ENCODE measurements at places on chromosomes 16 and 17.

GRCh38 chr16:68070806-68071517 lies 14.2 kb upstream of the NFATC3 start:
- DNase-seq, result no peak

DNA sequence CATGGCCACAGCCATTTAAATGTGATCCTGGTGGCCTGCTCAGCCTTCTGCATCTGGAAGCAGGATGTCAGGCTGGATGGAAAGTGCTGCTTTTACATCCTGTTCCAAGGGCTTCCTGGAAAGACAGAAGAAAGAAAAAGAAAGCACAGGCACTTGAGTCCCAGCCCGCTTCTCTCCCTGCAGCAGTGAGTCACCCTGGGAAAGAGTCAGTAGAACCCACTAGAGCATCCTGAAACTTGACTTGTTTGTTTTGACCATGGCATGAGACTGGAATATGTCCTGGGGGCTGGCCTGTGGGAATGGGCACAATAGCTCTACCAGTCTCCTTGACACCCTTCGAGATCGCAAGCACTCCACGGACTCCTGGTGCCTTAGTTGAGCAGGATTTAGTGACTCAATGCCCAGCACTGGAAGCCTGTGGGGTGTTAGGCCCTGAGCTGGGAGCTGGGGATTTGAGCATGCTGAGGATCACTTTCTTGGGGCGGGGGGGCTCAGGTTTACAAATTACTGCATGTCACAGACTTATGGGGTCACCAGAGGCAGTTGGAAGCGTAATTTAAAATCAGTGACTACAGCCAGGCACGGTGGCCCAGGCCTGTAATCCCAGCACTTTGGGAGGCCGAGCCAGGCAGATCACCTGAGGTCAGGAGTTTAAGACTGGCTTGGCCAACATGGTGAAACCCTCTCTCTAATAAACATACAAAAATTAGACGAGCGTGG lies 22.1 kb upstream of the GNA13 start:
- DNase-seq, result no peak

GRCh38 chr17:60473788-60474187 lies 51.5 kb downstream of the CHCT1 start:
- DNase-seq, result no peak

- no peak for DNase-seq
Observed at GRCh38 chr16:74169066-74169465, 127.5 kb upstream of the PSMD7 start.

DNA sequence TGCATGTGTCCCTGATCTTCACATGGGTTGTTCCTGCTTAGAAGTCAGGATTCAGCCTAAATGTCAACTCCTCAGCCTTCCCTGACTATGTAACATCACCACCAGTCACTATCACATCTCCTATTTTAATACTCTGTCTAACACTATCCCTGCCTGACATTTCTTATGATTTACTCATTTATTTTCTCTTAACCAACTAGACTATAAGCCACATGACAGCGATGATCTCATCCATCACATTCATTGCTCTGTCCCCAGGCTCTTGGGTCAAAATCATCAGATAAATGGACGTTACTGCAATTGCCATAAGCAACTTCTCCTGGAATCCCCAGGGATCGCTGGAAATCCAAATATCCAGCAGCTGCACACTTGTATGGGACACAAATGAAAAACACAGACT lies 15.7 kb downstream of the CDRT4 start:
- no peak for DNase-seq

GRCh38 chr17:79950306-79950705 lies 85.4 kb downstream of the TBC1D16 start:
- DNase-seq, result no peak

GRCh38 chr16:64419832-64420231 lies 702.0 kb downstream of the CDH11 start:
- DNase-seq, result no peak

DNA sequence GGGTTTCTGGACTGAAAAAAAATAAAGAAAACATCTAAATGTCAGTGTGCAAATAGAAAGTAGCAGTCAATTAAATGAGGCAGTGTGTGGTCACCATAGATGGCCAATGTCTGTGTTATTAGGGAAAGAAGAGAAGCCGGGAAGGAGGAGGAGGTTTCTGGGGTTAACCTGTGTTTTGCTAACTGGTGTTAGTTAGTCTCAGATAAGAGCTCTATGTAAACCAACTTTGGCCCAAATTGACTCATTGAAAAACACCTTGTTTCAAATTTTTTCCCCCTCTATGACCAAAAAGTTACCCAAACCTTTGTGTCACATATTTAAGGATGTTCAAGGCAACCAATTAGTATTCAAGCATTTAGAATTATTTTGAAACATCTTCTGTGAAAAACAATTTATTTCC lies 530.9 kb downstream of the MAF start:
- no peak for DNase-seq

GRCh38 chr17:82815354-82815753 lies 24.5 kb downstream of the ZNF750 start:
- DNase-seq, result no peak

DNA sequence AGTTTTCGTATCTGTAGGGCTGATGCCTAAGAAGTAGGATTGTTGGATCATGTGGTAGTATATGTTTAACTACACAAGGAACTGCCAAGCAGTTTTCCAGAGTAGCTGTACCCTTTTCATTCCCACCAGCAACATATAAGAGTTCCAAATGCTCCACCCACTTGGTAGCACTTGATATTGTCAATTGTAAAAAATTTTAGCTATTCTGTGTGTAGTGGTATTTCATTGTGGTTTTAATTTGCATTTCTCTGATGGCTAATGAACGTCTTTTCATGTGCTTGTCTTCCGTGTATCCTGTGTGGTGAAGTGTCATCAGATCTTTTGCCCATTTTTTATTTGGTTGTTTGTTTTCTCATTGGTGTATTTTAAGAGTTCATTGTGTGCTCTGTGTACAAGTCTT lies 69.7 kb downstream of the TANC2 start:
- DNase-seq, result no peak

GRCh38 chr17:14777291-14777690 lies 476.4 kb downstream of the HS3ST3B1 start:
- no peak for DNase-seq

GRCh38 chr17:10758062-10758461 lies 28.2 kb upstream of the TMEM220 start:
- no peak for DNase-seq

DNA sequence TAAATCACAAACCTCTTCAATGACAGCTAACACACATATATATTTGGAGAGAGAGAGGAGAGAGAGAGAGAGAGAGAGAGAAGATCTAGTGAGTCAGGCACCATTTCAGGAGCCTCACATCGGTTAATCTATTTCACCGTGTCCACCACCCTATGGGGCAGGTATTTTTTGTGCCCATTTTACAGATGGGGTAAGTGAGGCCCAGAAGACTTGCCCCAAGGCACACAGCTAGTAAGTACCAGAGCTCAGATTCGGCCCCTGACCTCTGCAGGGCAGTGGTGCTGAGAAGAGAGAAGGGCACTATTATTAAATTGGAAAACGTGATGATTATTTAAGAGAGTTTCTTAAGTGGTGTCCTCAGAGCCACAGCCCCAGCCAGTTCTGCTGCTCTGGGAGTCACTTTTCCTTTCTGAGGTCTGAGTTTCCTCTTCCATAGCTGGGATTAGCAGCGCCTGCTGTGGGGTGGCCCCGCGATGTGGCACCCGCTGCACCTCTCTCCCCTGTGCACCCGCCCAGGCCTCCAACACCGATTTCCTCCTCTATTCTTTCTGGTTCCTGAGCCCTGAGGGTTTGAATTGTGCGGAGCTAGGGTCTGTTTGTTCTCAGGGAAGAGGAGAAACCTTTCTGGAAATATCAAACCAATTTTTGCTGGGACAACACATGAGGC lies 303.9 kb downstream of the IRF8 start:
- DNase-seq, result no peak

GRCh38 chr16:48143812-48144368 lies 11.9 kb downstream of the ABCC12 start:
- no peak for DNase-seq

DNA sequence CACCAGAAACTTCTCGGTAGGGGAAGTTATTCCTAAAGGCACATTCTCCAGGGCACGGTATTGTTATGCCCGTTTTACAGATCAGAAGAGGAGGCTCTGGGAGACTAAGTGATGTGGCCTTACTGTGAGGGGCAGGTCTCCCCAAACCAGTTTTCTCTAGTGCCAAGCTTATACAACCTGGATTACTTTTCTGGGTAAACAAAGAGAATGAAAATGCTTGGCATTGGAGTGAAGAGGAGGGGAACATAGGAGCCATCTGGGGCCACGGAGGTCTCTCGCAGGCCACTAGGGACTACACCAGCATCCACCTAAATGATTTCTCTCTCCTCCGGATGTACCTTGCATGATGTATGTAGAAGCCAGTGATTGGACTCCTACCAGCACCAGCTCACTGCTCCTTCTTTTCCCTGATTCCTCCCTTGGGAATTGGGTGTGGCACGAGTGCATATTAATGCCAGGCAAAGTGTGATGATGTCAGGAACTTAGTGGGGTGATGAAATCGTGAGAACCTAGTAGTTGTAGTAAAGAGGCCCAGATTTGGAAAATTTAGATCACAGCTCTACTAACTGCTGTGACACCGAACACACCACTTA lies 674 bp downstream of the TOM1L1 start:
- DNase-seq, result peak; percentile 74

DNA sequence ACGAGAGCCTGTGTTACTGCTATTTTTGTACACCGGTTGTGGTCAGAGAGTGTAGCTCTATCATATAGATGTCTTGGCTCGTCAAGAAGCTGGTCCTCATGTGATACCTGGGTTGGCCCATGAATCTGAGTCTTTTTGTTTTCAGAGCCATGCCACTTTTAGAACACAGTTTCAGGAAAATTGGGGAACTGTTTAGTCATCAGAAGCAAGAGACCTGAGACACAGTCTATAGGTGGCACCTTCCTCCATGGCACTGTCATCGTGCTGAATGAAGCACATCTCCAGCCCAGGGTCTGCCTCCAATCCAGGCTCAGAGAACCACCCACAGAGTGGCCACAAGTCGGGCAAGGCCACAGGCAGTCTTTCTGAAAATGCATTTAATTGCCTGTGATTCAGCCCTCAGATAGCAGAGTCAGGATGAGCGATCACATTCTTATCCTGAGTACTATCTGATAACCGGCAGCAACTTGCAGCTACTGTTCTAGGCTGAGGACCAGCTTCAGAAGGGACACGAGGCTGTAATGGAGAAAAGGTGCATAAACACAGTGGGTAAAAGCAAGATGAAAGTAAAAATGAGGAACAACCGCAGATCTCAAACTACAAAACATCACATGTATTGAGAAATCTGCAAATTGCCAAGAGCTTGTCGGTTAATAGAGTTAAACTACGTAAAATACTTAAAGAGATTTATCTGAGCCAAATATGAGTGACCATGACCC lies 14.2 kb upstream of the HAPSTR1 start:
- no peak for DNase-seq

DNA sequence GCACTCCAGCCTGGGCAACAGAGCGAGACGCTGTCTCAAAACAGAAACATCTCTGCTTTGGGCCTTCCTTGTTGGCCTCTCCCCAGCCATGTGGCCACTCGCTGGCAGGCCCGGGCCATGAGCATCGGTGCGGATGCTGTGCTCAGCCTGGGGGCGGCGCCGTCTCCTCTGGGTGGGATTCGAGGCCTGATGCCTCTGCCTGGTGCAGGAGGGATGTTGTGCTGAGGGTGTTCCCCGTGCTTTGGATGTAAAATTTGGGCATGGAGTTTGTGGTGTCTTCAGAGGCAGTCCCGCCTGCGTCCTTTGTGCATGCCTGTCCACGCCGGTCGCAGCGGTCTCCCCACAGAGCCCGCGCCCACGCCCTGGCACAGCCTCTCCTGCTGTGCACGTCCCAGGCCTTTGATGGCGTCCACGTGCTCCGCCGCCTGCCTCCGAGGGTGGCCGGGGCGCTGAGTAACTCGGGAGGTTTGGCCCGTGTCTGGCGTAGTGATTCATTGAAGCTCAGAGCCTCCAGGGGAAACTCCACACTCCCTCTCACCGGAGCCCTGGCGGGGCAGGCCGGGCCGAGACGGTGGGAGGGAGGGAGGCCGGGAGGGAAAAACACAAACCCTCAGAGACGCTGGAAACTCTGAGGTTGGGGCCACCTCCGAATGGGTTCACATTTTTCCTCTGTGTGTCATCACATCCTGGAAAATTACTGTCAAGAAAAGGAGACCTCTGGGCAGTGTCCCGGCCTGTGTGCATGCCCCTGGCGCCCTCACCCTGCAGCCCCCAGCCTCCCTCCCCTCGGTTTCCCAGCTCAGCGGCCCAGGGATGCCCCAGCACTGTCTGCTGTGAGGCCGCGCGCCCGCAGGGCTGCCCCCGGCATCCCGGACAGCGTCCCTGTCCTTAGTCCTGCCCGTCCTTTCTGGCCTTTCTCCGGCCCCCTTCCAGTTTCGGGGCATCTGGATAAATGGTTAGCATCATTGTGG lies 19.0 kb downstream of the CENPX start:
- no peak for DNase-seq

GRCh38 chr16:1613728-1614455 lies 1.7 kb downstream of the CRAMP1 start:
- DNase-seq, result no peak

DNA sequence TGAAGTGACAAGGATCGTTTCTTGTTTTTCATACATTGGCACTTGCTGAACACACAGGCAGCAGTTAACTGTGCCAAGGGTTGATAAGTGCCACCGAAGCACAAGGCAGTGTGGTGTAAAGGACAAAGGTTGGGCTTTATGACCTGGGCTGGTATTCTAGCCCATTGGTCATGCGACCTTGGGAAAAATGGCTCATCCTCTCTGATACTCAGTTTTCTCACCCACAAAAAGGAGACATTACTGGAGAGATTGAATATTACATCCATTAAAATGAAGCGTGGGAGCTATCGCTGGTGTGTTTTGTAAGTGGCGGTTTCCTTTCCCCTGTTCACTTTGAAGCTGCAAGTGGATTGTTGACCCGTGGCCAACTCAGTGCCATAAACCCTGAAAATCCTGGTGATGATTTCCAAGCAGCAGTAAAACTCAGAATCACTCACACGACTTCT lies 216.9 kb downstream of the HAPSTR1 start:
- no peak for DNase-seq

DNA sequence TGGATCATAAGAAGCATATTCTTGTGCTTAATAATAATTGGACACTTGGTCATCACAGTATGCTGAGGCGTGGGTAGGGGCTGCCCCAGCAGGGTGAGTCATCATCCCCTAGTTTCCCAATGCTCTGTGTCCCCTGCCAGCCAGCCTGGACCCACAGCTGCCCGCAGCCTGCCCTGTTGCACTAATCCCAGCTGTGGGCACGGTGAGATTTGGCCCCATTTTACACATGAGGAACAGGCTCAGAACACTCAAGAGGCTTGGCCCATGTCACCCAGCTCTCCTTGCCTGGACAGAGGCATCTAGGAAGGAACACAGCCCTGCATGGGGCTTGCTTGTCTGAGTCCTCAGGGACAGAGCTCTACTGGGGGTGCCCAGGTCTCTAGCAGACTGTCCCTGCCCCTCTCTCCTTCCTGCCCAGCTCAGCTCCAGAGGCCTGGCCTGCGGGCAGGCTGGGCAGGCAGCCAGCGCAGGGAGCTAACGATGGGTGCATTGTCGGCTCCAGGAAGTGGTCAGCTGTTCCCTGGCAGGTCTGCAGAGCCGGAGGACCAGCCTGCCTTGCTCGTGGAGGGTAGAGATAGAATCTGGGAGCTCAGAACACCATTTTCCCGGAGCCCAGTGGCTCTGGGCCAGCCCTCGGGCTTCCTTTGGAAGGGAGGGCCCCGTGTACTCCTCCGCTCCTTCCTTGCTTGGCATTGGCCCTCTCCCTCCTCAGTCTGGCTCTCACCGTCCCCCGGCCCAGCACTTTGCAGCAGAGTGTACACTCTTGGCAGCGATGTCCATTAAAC lies 189.4 kb downstream of the RAB11FIP4 start:
- DNase-seq, result no peak

- DNase-seq, result no peak
Observed at GRCh38 chr17:68143425-68143824, 104.4 kb upstream of the AMZ2 start.
